ENCODE measurements at places on chromosomes 6 and 20.

GRCh38 chr6:146433881-146434731, 109.5 kb upstream of the RAB32 start:
- no peak for DNase-seq

DNA sequence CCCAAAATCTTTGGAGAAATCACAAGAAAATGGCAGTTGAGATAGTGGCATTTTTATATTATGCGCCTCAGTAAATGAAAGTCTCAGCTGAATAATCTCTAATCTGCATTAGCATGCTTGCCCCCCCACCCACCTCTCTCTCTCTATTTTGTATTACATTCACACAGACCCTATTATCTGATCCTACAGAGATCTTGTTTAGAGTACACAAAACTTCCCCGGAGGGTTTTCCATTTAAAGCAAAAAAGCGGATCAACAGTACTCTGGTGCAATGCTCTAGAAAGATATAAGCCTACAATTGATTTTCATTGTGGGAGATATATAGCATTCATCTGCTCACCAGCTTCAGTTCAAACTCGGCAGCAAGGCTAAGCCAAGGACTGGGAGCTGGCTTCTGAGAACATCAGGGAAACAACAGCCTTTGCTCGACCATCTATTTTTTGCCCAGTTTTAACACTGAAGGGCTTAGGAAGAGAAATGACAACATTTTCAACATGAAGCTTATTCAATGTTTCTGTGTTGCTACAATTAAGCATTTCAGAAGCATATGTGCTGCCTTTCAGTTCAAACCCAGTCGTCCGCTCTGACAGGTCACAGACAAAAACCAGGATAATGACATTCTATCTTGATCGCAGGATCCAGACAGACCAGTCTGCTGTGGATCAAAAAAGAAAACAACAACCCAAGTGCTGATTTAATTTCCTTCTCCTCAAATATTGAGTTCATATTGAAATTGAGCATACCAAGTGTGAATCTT, 137.6 kb upstream of the ATXN1 start:
- no peak for DNase-seq

GRCh38 chr20:37901654-37902503, 1.0 kb upstream of the VSTM2L start:
- peak; percentile 12 for DNase-seq

GRCh38 chr20:46255440-46256104, 52.7 kb downstream of the CDH22 start:
- no peak for DNase-seq

GRCh38 chr6:100962466-100962865, 81.3 kb upstream of the ASCC3 start:
- DNase-seq: no peak

DNA sequence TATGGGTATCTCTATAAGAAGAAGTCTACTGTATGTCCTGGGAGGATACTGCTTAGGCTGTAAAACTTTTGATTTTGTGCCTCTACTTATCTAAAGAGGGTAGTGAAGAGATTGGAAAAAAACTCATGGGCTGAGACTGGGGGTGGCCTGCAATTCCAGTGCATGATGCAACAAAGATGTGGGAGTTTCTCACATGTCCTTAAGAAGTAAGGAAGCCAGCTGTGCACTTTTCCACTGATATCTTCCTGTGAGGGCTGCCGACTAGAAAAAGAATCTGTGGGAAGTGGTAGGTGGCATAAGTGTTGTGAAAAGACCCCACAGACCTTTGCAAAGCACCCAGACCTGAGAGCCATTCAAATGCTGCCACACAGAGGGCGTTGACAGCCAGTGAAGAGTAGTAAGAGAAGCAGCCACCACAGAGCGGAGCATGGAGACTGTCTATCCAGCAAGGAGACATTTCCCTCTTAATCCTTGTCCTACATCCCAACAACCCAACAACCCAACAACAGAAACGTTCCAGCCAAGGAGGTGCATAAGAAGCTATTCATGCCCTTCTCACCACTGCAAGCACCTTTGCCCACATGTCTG, 65.1 kb downstream of the PFDN4 start:
- no peak for DNase-seq

DNA sequence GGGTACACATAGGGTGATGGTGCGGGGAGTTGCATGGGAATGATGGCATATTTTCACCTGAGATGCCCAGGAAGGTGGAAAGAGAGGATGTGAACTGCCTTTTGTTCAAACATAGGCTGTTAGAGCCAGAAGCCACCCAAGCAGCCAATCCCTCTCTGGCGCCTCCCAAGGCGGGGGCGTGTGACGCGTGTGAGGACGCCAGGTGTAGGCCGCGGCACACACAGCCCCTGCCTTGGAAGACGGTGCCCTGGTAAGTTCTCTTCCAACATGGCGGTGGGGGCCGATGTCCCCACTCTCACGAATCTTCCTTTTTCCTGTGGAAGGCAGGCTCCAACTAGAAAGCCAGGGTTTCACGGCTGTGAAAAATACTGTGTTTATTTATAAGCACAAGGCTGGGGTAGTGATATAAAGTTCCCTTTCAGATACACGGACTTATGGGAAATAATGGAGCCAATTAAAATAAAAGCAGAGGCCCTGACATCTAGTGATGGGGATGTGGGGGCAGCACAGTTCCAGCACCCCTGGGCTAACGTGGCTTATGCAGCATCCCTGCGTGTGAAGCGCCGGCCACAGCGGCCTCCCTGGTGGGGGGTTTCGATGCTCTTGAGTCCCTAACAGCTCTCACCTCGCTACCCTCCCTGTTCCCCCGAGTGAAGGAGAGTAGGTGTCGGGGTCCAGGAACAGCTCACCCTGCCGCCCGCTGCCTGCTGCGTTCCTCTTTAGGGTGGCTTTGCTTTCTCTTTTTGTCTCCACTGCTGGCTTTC, 28.3 kb downstream of the CDH4 start:
- DNase-seq: no peak

DNA sequence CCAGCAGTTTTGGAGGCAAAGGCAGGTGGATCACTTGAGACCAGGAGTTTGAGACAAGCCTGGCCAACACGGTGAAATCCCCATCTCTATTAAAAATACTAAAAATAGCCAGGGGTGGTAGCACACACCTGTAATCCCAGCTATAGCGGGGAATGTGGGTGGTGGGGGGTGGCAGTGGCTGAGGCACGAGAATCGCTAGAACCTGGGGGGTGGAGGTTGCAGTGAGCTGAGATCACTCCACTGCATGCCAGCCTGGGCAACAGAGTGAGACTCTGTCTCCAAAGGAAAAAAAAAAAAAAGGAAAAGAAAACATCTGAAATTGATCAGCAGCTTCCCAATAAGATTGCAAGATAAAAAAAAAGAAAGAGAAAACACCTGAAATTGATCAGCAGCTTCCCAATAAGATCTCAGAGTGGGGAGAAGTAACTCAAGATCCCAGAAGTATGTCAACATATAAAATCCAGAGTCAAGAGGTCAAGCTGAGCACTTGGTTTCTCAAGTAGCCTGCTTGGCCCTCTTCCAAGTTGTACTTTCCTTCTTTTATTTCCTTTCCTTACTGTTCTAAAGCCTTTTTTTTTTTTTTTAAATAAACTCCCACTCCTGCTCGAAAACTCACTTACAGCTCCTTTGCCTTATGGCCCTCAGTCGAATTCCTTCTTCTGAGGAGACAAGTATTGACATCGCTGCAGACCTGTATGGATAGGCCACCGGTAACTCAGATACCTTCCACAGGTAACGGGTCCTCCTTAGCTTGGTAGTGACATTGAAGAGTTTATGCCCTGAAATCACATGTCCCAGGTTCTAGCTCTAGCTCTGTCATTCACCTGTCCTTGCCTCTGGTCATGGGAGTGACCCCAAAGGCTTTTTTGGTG, 368.5 kb upstream of the SYNCRIP start:
- no peak for DNase-seq

- no peak for DNase-seq
Measured at GRCh38 chr6:170271771-170272314, 19.0 kb downstream of the DLL1 start.

DNA sequence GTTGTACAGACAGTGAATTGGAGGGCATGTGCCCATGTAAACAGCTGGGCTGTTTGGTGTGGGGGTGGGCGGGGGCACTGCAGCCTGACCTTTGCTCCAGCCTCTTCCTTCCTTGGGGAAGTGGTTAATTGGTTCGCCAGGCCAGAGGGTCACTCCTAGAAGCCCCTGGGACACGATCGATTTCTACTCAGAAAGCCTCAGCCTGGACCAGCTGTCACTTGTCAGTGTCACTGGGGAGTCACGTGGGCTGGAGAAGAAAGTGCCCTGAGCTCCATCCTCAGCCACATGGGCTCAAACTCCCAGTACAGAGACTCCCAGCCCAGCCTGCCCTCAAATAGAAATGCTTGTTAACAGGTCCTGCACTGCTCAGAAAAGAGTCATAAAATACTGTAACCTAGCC, 423.8 kb upstream of the SULF2 start:
- DNase-seq: no peak

DNA sequence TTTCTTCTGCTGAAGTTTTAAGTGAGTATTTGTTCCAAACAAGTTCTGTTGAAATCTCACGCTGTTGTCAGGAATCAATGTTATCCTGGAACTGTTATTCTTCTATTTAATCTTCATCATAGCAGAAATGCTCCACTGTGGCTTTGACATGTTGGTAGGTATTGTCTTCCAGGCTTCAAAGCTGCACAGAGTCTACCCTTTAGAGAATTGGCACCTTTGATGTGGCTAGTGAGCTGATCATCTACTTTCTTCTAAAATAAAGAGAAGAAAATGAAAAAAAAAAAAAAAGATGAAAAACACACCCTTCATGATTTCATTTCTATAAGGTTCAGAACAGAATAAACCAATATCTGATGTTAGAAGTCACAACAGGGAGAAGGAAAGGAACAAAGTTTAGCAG, 5.8 kb upstream of the ZSCAN23 start:
- DNase-seq: no peak

DNA sequence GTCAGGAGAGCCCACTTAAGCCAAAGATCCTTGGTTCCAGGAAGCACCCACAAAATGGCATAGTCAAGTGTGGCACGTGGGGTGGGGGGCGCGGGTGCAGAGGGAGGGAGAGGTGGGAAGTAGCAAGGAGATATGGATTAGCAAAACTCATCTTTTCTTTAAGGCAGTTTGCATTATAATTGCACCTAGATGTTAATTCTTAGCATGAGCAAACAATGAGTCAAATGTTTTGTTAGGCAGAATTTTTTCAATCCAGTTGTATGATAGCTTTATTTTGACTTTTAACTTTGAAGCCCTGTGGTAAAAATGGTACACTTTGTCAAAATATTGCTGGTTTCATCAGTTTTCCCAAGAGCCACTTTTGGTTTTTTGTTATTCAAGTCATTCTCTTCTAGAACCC, 15.0 kb downstream of the SCAND1 start:
- no peak for DNase-seq

GRCh38 chr6:138261116-138261780, 43.0 kb upstream of the PBOV1 start:
- DNase-seq: no peak

DNA sequence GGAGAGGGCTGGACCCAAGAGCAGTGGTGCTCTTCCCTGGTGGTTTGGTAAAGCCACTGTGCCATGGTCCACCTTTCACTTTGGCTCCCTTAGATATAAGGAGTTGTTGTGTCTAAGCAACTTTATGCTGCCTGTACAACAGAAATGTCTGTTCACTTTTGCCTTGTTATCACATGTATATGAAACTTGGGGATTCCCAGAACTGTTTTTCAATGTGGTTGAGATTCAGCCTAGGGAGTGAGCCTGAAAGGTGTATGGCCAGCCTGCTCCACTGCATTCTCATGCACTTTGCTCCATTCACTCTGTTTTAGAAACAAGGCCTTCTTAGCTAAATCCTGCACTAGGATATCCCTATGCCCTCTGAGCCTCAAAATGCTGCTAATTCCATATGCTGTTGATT, 234.5 kb upstream of the THEMIS start:
- DNase-seq: no peak

DNA sequence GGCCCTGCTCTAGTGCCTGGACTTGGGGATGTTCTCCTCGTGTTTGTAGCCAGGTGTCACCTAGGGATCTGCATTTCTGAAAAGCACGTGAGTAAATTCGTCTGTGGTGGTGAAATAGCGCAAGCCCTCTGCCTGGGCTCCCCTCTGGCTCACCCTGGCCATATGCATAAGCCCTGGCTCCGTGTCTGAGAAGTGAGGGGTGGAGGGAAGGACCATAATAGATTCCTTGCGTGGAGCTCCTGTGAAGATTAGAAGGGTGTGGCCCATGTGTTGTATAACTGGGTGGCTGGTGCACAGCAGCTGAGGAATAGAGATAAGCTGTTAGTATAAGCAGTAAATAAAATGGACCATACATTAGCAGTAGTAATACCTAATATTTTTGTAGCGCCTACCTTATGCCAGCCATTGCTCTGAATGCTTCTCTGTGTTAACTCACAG, 4.8 kb downstream of the BCAS1 start:
- DNase-seq: no peak

DNA sequence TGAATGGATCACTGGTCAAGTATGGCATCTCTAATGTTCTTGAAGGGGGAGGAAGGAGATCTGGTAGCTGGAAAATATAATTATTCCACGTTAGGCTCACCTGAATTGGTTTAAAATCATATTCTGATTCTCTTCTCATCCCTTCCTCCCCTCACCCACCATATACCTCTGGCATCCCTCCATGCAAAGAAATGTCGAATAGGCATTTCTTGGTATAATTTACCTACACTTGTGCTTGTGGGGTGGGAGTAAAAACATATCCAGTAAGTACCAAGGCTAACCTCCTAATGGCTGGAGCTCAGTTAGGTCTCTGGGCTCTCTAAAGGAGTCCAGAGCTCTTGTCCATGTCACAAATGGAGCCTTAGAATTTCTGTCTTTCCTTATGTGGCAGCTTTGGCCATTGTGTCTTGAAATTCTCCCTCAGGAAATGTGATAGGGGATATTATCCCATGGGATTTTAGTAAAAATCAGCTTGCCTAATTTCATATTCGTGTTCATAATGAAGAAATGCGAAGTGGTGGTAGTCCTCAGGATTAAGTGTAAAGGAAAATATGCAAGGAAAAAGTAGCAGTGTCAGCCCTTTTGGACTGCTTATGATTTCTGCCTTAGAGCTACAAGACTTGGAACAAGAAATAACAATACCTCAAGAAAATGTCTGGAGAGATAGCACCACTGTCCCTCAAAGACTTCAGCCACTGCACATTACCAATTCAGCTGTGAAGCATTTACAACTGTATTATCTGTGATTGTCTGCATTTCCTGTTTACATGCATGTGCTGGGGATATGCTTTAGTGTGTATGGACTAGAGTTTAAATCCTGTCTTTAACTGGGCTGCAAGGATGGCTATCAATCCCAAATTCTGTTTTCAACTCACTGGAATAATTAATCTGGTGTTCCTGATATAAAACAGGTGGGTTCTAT, 12.3 kb downstream of the TAF11 start:
- DNase-seq: no peak
